ENCODE measurements at places on chromosomes 3 and 15.

- DNase-seq = peak; percentile 60
Measured at GRCh38 chr3:140924097-140924873, 17.4 kb upstream of the SLC25A36 start.

DNA sequence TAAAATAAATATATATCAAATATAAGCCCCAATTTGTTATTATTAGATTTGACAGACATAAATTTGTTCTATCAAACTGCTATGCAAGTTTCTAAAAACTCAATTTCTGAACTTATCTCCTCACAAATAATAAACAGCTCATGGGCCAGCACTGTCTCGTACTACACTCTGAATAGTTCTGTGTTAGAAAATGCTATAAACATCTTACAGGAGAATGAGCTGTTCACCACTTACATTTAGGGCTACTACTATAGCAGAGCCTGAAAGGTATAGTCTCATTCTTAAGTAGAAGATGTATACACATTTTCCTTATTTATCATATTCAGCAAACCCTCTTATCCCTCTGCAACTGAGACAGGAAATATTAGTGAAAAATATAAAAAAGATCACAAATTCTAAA, 12.6 kb downstream of the SLC12A6 start:
- no peak for DNase-seq

DNA sequence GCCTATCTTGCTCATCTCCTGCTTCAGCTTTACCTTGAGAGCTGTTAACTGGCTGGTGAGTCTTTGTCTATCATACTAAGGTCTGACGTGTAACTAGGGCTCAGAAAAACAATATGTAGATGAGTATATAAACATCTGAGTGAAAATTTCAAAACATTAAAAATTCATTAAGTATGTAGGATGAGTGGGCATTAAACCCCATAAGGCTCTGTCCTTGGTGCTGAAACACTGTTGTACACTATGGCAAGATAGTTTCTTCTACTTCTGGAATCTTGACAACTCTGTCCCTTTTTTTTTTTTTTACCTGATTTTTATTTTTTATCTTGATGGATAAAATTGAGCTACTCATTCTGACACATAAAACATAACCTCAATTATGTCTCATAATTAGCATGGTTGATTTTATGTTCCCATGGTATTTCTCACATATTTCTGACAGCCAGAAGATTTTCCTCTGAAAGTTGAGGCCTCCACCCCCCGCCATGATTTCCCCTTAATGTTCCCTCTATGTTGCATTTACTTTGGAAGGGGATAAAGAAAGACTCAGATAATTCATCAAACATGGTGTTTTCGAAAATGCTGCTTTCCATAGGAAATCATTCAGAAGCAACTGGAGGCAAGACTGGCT, 54.3 kb downstream of the DGKG start:
- DNase-seq = peak; percentile 65

- no peak for DNase-seq
Measured at GRCh38 chr3:67009716-67010115, 11.6 kb downstream of the KBTBD8 start.

- DNase-seq = no peak
Measured at GRCh38 chr15:69190091-69190490, 29.7 kb downstream of the GLCE start.

GRCh38 chr15:32936283-32936918, 218.6 kb downstream of the GREM1 start:
- no peak for DNase-seq

DNA sequence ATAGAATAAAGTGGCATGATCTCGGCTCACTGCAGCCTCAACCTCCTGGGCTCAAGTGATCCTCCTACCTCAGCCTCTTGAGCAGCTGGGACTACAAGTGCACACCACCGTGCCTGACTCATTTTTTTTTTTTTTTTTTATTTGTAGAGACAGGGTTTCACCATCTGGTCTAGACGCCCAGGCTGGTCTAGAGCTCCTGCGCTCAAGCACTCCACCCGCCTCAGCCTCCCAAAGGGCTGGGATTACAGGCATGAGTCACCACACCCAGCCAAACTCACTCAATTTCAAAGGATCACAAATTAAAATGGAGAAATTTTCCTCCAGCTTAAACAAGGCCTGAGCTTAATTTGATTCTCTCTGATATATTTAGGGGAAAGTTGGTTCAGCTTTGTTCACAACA, 27.3 kb upstream of the NMB start:
- peak; percentile 69 for DNase-seq

DNA sequence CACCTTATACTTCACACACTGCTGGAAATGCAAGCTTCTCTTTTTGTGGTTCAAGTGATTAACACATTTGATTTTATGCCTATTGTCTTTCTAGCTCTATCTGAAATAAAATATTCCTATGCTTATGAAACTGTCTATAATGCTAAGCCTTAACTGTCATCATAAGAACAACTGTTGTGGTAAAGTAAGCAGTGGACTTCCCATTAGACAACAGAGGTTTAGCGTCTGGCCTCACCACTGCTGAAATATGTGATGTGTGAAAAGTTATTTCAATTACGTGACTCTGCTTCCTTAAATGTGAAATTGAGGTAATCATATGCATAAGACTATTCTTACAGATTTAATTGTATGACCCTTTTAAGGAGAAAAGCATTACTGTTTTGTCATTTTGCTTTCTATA, 140.2 kb upstream of the LYSMD4 start:
- peak; percentile 67 for DNase-seq

DNA sequence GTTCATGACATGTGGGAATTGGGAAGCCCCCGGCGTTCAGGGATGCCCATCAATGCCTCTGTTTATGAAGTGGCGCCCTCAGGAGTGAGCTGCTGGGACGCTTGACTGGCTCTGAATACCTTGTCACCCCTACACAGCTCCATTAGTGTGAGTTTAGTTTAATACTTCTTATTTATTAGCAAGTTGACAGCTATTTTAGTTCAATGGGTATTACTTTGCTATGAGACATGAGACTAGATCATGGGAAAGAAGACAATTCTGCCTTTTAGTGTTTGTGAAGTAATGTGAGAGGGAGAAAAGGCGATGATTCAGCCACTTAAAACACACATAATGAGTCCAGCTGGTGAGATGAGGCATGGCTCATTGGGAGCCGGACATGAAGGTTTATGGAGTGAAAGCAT, 678.5 kb downstream of the NR2F2 start:
- DNase-seq = no peak

DNA sequence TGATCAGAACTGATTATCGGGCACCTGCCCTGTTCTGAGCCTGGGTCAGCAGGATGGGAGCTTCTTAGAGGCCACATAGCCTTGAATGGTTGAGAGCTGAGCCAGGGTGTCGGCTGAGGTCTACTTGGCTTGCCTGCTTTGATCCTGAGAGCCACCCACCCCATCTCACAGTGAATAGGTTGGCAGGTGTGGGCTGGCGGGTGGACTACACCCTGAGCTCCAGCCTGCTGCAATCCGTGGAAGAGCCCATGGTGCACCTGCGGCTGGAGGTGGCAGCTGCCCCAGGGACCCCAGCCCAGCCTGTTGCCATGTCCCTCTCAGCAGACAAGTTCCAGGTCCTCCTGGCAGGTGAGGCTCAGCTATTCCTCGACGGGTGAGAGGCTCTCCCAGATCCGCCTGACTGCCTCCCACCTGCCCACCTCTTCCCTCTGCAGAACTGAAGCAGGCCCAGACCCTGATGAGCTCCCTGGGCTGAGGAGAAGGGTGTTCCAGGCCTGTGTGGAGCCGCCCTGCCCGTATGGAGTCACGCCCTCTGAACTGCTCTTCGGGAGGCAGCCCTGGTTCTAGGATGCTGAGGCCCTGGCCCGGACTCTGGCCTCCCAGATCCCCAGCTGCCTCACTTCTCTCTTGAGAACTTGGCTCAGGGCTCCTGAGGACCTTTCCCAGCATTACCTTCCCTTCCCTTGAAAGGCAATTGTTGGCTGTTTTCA, 3.8 kb downstream of the COMMD4 start:
- DNase-seq = no peak

GRCh38 chr3:42339321-42339720, 71.1 kb downstream of the LYZL4 start:
- no peak for DNase-seq

DNA sequence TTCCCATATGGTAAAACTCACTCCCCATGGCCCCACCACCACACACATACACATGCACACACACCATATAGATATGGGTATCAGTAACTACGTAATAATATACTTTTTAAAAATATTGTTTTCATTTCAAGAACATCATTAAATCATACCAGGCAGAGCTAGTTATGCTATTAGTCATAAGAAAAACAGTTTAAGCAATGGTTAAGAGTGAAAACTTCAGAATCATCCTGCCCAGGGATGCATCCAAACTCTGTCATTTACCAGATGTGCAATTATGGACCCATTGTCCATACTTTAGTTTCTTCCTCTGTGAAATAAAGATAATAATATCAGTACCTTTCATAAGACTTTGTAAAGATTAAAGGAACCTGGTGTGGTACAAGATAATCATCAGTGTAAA, 608.3 kb downstream of the RBMS3 start:
- no peak for DNase-seq

- DNase-seq = peak; percentile 10
Measured at GRCh38 chr15:69997813-69998212, 99.9 kb downstream of the TLE3 start.

- DNase-seq = peak; percentile 19
Measured at GRCh38 chr3:158347966-158348365, 223.0 kb upstream of the MLF1 start.

DNA sequence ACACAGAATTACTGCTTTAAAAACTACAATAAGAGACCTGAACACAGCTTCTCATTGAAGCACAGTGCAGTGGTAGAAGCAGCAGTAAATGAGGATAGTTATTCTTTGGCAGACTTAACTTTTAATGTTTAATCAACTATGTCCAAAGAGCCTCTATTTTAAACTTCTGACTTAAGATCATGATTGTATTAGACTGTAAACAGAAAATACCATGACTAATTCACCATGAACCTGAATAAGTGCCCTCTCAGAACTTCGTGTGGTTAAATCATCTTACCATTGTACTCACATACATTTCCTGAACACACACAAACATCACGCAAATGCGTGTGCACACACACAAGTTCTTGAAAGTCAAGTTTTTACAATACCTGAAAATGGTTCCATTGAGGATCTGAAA, 13.9 kb downstream of the CEP152 start:
- no peak for DNase-seq

- DNase-seq = peak; percentile 32
Measured at GRCh38 chr3:176914764-176915163, 282.5 kb downstream of the TBL1XR1 start.

DNA sequence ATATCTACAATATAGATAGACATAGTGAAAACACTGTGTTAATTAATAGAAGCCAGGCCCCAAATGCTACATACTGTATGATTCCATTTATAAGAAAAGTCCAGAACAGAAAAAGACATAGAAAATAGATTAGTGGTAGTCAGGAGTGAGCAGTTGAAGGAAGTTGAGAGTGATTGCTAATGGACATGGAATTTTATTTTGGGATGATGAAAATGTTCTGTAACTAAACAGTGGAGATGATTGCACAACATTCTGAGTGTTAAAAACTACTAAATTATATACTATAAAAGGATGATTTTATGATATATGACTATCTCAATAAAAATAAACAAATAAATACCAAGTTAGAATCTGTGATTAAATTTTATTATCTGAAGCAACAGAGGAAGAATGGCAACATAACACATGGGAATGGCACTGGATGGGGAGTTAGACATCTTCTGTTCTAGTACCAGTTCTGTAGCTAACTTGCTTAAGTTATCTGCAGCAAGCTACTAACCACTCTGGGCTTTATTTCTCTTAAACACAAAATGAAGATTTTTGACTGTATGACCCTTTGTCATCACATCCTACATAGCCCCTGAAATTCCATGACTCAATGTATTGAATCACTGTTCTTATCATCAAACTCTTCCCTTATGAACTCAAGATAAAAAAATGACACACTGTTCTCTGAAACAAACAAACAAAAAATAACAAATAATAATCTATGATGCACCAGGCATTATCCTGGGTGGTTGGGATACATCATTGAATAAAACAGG, 612.7 kb downstream of the TBL1XR1 start:
- no peak for DNase-seq

DNA sequence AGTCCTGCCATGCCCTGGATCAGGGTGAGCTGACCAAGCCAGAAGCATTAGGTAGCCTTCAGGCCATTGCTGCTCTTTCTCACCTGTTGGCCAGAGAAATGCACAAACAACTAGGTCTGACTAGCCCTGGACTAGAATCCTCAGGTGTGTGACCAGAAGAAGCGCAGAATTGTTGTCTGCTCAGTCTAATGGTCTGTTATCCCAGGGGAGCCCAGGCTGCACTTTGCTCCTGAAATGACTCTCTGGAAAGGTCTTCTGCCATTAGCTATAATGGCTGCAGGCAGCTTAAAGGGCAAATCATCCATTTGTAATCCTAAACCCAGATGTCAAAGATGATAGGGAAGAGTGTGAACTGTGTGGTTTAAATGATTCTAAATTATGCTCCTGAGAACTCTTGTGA, 246.1 kb downstream of the NFKBIZ start:
- no peak for DNase-seq

DNA sequence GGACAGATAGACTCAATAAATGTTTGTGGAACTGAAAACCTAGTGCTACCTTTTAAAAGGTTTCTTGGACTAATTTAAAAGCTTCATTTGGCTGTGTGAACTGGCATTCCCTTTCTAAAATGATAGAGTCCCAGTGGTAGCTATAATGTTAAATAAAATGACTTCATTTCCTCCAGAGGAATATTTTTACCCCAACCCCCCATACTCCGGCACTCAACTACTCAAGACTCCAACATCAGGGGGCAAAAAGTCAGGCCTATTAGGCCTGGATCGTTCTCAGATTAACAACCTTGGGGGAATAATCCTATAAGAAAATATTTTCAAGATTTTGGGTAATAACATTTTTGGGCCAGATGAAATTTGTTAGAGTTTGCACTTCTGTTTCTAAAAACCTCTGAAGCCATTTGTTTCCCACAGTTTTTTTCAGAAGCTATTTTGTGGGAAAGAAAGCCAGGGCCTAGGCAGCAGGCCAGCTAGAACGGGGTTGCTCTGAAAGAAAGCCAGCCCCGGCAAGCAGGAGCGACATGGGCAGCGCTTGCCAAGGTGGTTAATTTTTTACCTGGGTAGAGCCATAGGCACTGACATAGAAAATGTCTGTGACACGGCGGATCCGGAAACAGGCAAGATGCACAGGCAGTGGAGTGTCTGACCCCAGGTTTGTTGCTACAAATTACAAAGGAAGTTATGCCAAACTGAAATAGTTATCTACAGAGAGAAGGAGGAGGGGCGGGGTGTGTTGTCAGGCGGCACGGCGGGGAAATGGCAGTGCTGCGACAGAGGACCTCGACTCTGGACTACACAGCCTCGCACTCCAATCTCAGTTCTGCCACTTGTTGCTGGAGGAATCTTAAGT, 84.6 kb downstream of the MAGI1 start:
- peak; percentile 32 for DNase-seq

GRCh38 chr15:32766101-32766500, 48.3 kb downstream of the GREM1 start:
- DNase-seq = no peak

DNA sequence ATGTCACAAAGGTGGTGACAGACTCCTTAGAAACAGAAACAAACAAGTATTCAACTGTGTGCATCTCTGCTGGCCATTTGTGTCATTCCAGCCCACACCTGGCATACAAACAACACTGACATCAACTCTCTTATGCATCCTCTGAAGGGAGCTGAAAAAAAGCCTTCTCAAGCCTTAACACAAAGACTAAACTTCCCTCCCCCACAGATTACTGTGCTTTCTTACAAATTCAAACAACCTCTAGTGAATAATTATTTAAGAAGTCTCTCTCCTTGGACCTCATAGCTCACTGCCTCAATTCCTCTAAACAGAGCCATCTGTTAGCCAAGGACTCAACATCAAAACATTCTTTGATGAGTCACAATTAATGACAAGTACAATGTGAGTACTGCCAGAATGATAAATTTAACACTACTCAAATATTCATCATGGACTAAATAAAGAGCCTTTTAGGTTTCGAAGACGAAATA, 132.1 kb downstream of the WDR76 start:
- DNase-seq = peak; percentile 71
